ENCODE measurements at places on chromosomes 16 and 17. TPM values are rescaled to one million over a fixed set of nuclear protein-coding genes. Genes with fewer than 3 reads are reported as not detected.

- no peak for DNase-seq
Observed at GRCh38 chr17:29177541-29177870, 2.7 kb downstream of the MYO18A start.

GRCh38 chr17:7354262-7354843, 603 bp upstream of the TMEM95 start:
- DNase-seq, result no peak

- DNase-seq, result no peak
Observed at GRCh38 chr17:44269535-44270240, 1.8 kb upstream of the SLC4A1 start.

Gene DNAH17
- total RNA-seq, result 0.05 TPM

Gene PDILT
- total RNA-seq, result not detected

GRCh38 chr17:2058586-2059546, 4.0 kb downstream of the HIC1 start:
- DNase-seq, result peak; percentile 80

DNA sequence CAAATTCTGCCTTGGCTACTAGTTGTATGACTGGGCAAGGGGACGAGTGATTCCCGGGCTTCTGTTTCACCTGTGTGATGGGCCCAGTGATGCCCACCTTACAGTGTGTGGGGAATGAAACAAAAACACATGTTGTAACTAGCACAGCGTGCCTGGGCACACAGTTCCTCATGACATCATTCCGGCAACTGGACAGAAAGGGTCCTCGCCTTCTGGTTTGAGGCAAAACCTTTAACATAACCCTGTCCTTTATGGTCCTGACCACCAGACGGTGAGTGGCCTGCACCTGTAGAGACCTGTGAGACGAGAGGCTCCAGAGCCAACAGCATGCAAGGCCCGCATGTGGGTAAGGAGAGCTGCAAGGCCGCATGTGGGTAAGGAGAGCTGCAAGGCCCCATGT, 7.7 kb upstream of the SLC38A8 start:
- no peak for DNase-seq

DNA sequence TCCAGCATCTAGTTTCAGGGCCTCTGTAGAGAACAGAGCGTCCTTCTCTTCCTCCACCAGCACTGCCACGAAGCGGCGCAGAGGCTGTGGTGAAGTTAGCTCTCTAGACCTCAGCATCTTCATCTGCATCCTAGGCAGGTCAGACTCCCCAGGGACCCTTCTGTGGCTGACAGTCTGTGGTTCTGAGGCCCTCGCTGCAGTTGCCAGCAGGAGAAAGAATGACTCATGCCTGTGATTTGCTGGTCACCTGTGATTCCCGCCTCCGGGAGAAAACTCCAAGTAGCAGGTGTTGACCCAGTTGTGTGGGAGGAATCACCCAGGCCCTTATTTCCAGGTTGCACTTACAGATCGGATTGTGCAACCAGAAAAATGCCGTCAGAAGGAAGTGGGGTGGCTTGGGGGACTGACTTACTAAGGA, 117.3 kb upstream of the CACNG5 start:
- DNase-seq, result no peak

DNA sequence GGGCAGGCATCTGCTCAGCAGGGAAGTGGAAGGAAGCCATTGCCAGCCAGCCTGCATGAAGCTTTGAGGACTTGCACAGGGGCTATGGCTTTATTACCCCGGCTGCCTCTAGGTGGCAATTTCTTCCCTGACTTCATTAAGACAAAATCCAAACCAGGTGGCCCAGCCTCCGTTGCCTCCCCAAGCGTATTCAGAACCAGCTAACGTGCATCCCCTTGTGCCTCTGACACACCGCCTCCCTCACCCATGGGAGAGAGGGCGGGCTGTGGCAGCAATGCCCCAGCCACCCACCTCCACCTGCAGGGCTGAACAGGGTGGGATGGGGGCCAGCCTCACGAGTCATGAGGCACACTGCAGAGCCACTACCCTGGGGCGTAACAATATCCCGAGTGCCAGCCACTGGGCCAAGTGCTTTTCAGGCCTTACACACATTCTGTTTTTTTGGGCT, 6.8 kb downstream of the KIFC3 start:
- DNase-seq, result peak; percentile 32

GRCh38 chr17:26818736-26819135, 475.2 kb upstream of the WSB1 start:
- DNase-seq, result no peak

Gene ABCC6
- 0.77 TPM for total RNA-seq

- DNase-seq, result no peak
Observed at GRCh38 chr17:17739388-17740066, 58.3 kb downstream of the RAI1 start.

Gene ANKRD40
- total RNA-seq, result 56.8 TPM

- no peak for DNase-seq
Observed at GRCh38 chr17:7097940-7098339, 16.7 kb downstream of the ASGR2 start.

DNA sequence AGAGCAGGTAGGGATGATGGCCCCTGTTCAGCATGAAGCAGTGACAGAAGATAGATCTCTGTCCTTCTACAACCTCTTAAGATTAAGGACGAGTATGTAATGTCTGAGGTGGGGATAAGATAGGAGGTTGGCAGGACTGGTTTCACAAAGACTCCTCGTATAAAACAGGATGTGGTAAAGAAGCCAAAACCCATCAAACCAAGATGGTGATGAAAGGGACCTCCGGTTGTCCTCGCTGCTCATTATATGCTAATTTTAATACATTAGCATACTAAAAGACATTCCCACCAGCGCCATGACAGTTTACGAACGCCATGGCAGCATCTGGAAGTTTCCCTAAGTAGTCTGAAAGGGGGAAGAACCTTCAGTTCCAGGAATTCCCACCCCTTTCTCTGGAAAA, 27.3 kb downstream of the MIS12 start:
- no peak for DNase-seq

Gene NDUFAF8
- total RNA-seq, result 59.5 TPM

GRCh38 chr17:4744999-4745969, 5.6 kb upstream of the CXCL16 start:
- DNase-seq, result no peak

DNA sequence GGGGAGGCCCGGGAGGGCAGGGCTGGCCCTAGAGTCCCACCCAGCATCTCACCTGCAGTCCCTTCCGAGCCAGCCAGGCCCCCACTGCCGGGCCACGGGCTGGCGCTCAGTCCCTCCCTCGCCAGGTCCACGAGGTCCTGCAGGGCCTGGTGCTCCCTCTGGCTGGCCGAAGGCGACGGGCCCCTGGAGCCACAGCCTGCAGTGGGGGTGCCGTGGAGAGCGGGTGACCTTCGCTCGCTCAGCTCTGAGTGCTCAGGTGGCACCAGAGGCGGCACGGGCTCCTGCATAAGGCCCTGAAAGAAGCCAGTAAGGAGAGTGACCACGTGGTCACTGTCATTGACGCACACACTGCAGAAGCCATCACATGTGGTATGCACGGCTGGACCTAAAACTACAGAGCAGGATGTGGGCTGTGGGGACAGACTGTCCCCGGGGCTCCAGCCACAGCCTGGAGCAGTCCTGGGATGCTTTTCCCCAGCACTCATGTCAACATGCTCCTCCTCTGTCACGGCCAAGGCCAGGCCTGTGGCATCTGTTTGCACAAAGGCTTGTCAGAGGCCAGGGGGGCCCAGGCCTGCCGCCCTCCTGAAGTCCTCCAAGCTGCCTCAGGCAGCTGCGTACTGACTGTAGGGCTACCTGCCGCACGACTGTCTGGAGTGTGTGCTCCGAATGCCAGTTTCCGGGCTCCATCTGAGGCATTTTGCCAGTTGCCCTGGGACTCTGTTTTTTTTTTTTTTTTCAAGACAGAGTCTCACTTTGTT, 15.1 kb downstream of the SLX4 start:
- no peak for DNase-seq

DNA sequence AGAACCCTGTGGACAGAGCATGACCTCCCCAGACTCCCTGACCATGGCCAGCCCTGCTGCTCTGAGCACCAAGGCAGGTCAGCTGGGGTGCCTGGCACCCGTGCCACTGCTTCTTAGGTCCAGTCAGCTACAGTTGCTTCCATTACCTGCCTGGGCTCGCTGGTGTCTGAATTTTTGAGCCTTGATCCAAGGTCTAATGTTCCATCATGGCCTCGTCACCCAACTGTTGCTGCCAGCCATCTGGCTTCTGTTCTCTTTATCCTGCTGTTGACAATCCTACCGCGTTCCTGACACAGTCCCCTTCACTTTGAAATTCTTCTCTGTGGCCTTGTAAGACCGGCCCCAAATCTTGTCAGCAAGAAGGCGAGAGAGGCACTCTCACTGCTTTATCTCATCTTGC, 16.7 kb downstream of the GLYR1 start:
- peak; percentile 40 for DNase-seq

Gene SPATA20
- total RNA-seq, result 57.1 TPM

DNA sequence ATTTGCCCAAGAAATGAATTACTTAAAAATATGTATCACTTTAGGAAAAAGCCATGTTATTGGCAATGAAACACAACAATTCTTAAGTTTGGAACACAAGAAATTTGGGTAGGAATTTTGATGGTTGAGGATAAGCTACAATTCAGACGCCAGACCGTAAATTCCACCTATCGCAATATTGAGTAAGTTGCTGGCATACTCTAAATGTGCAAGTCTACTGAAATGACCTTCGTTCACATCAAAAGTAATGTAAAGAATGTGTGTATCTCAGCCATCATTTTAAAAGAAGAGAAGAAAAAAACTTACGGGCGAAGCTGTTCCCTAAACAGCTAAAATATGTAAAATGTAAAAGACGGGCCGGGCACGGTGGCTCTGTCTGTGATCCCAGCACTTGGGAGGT, 33.4 kb downstream of the UBE2G1 start:
- no peak for DNase-seq

Gene KRT14
- not detected for total RNA-seq

GRCh38 chr16:27314161-27314723, 468 bp downstream of the IL4R start:
- DNase-seq, result peak; percentile 36

GRCh38 chr17:69406941-69407340, 7.6 kb upstream of the MAP2K6 start:
- DNase-seq, result no peak

GRCh38 chr17:10631048-10631700, 25.9 kb downstream of the MYH3 start:
- no peak for DNase-seq

DNA sequence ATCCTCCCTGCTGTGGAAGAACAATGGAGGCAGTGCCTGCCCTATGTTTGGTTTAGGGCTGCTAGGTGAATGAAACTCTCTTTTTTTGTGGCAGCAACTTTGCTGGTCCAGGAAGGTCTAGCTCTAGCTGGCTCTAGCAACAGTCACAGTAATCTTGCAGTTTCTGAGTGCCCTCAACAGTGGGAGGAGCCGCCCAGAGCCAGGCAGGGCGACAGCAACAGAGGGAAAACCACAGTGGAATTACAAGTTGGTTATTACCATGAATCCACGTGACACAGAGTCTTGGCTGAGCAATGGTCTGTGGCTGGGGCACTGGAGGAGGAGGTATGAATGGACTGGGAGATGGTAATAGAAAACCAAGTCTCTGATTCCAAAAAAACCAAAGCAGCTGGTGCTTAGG, 10.3 kb downstream of the HSPB9 start:
- no peak for DNase-seq

- peak; percentile 75 for DNase-seq
Observed at GRCh38 chr17:39579318-39580081, 28.2 kb downstream of the NEUROD2 start.
